ENCODE measurements at places on chromosomes 5 and 9.
A peak's percentile ranks its signal among the peaks of the same experiment; 100 is the strongest.

DNA sequence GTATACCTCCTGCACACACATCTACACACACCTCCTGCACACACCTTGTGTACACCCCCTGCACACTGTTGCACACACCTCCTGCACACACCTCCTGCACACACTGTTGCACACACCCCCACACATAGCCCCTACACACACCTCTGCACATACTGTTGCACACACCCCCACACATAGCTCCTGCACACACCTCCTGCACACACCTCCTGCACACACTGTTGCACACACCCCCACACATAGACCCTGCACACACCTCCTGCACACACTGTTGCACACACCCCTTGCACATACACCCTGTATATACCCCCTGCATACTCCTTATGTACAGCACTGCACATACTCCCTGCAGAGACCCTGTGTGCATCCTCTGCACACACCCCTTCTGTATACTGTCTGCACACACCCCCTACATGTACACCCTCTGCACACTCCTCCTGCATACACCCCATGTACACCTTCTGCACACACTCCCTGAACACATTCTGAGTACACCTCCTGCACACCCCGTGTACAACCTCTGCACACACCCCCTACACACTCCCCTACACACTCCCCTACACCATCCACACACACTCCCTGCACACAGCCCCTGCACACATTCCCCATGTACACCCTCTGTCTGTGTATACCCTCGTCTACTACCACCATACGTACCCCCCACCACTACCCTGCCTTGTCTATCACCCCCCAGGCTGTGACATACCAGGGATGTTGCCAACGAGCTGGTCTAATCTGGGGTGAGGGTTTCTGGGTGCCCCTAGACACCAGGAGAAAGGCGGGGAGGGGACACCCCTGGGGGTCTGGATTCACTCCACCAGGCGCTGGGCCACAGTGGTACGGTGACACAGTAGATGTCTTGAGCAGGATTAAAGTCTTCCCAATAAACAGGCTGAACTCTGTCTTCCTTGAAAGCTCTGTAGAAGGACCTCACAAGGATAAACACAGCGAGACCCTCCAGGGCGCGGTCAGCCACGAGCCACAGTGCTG lies 1.1 kb upstream of the CEP72 start:
- no peak for DNase-seq

- DNase-seq: no peak
Measured at GRCh38 chr9:133904346-133905090, 87.6 kb downstream of the VAV2 start.

GRCh38 chr9:13580760-13581159 lies 301.3 kb upstream of the MPDZ start:
- DNase-seq: peak; percentile 14

DNA sequence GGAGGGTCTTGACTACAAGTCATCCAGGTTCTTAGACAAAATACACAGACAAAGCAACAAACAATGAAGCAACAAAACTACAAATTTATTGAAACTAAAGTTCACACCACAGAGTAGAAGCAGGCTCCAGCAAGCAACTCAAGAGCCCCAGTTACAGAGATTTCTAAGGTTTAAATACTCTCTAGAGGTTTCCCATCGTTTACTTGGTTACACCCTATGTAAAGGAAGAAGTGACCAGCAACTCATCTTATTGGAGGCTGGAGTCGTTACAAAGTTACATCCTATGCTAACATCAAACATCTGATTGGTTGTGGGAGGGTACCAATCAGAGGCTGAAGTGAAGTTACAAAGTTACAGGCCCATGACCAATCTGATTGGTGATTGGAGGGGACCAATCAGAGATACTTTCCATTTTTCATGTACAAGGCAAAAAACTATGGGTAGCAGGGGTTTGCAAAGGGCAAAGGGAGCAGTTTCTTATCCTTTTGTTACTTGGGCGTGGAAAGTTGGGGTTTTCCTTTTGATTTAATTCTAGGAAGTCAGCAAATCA lies 2292.6 kb upstream of the C9orf72 start:
- DNase-seq: no peak

GRCh38 chr5:114660791-114661190 lies 298.9 kb downstream of the KCNN2 start:
- no peak for DNase-seq
